Lung (tissue), 17 donors: ENCODE measurements at places on chromosomes 16 and 17.

DNA sequence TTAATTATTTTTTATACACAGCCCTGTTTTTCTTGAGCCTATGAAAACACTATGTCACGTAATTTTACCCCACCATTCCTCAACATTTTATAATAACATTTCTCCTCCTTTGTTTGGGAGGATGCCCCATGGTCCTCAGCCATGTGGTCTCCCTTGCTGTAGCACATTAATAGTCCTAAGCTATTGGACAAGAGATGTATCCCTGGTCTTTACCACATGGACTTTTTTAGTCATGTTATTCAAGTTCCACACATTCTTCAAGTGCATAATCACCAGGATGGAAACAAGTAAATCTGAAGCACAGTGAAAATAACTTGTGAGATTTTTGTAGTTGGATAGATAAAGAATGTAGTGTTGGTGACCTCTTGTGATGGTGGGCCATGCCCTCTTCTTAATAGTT is 2.0 kb upstream of the KRTAP2-3 start:
- DNase-seq, result no peak

DNA sequence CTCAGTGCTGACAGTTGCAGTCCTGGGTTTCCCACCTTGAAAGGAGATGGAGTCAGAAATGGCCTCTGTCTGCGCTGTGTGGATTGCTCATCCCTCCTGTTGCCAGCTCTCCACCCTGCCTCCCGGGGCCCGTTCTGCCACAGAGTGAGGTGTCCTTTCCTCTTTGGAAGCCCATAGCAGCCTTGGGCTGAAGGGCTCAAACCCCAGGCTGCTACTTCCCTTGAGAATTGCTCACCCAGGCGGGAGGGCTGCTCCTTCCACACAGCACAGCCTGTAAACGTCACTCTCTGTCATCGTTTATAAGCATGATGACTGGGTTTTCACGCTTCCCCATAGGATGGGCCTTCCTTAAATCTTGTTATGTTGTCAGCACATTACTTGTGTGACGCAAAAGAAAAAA is 62.7 kb downstream of the FOXK2 start:
- DNase-seq, result no peak

DNA sequence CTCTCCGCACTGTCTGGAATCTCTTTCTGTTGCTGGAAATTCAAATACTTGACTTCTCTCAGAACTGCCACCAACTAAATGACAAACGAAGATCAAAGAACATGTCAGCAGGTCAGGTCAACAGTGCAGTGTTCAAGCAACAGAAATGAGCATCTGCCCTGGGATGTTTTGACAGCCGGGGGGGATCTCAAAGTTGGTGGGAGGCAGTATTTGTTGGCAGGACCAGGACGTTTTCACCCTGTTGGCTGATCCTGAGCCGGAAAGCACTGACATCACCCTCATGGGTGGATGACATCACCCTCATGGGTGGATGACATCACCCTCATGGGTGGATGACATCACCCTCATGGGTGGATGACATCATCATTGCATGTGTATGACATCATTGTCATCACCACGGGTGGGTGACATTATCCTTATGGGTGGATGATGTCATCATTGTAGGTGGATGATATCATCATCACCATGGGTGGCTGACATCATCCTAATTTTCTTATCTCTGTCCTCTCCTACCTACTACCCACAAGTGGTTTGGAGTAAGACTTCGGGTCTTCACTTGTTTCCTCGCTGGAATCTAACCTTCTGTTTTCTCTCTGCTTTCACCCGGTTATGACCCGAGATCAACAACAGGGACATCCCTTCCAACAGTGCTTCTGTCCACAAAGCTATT is 18.9 kb downstream of the DNAH17 start:
- no peak for DNase-seq

- DNase-seq, result no peak
These were observed 16.1 kb downstream of the AMFR start for GRCh38 chr16:56409195-56409594.

DNA sequence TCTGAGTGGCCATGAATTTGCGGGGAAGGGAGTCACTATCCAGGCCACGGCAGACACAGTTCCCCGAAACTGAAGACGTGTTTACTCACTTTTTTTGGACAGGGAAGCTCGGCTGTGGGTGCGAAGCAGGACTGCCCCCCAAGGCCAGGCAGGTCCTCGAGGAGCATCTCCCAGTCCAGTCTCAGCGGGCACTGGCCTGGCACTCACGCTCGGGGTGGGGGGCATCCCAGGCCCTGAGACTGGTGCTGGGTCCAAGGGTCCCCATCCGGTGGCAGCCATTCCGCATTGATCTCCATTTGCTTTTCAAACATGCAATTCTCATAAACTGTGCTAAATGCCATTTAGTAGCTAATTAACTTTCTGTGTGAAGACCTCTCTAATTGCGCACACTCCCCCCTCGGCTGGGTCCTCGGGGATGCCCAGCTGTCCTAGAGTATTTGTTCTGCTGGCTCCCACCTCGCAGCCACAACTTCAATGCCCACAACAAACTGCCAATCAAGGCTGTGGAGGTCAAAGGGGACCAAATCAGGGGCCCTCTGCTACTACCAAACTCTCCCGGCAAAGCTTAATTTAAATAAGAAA is 50.2 kb downstream of the TBC1D16 start:
- DNase-seq, result no peak

GRCh38 chr17:40981115-40981514 is 3.0 kb downstream of the KRT40 start:
- no peak for DNase-seq

GRCh38 chr16:78195797-78196196 is 96.3 kb downstream of the WWOX start:
- DNase-seq, result peak; percentile 79

GRCh38 chr17:82003411-82004381 is 19.0 kb downstream of the CENPX start:
- no peak for DNase-seq

DNA sequence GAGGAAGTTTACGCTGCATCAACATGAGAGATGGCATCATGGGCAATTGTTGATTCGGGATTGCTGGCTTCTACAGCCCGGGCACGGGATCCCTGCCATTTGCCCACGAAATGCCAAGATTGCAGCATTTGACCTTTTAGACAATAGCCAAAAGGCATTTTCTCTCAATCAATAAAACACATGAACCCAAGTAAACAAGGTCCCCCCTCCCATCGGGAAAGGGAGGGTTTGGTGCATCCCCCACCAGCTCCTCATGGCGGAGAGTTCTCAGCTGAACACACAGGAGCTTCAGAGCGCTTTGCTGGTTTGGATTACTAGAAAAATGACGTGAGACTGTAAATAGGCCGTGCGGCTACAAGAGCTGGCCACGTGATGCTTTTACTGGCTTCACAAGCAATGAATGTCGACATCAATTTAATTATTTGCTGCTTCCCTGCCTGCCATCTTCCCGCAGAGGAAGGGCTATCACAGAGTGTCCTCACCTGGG is 147.6 kb downstream of the C16orf95 start:
- peak; percentile 30 for DNase-seq

GRCh38 chr17:8120520-8121406 is 2.4 kb upstream of the ALOXE3 start:
- DNase-seq, result peak; percentile 54
